ENCODE measurements at places on chromosomes 5 and 9.
A peak's percentile ranks its signal among the peaks of the same experiment; 100 is the strongest.

- peak; percentile 56 for ATAC-seq
Observed at GRCh38 chr9:27572566-27572917, 739 bp downstream of the C9orf72 start.

DNA sequence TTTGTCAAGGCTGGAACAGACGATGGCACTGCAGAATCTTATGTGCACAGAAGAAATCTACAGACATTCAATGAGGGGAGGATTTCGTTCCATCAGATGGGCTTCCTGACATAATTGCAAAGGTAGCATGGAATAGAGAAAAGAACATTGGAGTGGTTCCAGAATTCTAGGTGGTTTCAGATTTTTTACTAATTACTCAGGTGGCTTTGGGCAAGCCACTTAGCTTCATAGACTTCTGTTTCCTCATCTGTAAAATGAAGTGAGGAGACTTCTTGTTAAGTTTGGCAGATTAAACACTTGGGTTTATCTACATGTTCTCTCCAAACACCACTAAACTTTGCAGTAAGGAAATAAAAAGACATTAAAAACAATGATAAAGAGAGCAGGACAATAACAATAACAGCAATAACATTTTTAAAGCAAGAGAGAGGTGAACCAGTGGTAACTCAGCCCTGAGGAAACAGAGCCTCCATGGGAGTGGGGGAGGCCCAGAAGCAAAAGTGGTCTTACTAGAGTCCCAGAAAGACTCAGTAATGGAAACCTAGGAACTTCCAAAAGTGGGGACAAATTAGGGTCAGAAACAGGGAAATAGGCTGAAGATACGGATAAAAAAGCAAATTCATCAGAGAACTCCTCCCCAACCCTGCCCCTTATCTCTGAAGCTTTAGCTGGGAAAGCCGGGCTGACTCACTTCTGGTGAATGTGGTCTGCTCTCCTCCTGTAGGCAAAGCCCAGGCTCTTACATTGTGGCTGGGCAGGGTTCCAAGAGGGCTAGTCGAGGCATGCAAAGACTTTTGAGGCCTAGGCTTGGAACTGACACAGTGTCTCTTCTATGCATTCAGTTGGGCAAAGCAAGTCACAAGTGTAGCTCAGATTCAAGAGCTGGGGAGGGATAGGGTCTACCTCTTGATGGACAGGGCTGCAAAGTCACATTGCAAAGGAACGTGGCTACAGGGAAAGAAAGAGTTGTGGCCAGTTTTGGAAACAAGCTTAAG, 11.8 kb upstream of the ACTBL2 start:
- peak; percentile 98 for ATAC-seq

DNA sequence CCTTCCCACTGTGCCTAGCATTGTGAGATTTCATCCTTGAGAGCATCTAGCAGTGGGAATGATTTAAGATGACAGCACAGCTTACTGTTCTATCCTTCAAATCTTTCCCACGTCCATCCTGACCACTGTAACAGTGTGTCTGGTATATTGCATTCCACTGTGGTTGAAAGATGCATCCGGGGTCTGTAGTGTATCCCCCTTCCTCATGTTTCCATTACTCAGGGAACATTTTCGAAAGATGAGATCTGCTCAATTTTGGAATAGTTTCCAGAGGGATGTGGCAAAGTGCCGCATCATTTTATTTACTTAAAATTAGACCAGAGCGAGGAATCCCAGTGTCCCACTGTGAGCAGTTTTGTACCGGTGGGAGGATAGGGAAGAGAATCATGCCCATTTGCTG, 407.1 kb upstream of the PAPPA start:
- ATAC-seq = no peak

- no peak for ATAC-seq
Observed at GRCh38 chr5:17436761-17437221, 61.2 kb upstream of the TAF11L2 start.

DNA sequence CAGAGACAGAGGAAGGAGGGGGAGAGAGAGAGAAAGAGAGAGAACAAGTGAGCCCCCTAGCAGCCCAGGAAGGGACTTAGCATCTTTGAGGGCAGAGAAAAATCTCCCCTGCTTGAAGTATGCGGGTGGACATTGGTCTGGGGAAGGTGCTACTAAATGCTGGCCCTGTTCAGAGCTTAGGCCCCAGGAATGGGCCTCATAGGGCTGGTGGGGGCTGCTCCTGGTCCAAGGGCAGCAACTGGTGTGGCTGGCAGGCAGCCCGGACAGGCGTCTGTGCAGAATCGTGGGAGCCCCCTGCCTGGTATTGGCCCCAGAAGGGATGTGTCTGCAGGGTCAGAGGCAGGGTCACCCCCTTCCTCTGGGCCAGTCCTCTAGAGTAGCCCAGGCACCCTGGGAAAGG, 47.8 kb upstream of the SUSD3 start:
- no peak for ATAC-seq

DNA sequence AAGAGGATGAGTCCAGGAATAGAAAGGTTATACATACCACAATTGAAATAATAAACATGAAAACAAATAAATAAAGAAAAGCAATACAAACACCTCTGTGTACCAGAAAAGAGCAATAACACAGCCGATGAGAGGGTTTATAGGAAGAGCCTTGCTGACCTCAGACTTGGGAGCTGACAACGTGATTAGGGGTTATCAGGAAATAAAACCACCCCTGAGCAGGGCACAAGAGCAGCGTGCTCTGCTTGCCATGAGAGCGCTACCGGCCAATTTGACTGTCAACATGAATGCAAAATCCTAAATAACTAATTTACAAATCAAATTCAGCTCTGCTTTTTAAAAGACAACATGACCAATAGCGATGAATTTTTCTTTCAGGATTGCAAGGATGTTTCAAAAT, 2.6 kb upstream of the FREM1 start:
- no peak for ATAC-seq

DNA sequence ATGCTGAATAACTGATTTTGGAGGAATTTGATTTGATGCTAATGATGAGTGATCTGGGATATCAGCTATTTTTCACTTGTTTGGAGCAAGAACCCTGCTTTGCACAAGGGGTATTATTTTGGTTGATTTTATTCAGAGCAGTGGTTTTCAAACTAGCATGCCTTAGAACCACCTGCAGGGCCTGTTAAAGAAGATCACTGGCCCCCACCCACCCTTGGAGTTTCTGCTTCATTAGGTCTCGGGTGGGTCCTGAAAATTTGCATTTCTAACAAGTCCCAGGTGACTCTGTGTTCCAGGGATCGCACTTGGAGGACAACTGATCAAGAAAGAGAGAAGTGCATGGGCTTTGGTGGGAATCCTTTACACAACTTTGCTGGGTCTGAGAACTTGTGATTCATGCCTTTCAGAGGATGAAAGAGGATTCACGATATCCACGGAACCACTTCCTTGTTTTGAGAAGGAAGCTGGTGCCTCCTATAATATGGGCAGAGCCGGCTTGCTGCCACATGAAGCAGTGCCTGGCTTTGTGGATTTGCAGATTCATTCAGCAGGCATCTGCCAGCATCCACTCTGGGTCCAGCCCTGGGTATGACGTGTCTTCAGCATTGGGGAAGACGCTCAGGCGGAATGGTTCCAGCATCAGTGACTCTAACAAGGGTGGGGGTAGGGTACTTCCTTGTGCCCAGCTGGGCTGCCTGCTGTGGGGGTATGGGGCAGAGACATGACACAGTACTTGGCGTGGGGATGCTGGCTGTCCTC, 106.6 kb upstream of the PITX1 start:
- 0 out of 3 replicates have a peak, but pooled peaks have one; percentile 33 for ATAC-seq

DNA sequence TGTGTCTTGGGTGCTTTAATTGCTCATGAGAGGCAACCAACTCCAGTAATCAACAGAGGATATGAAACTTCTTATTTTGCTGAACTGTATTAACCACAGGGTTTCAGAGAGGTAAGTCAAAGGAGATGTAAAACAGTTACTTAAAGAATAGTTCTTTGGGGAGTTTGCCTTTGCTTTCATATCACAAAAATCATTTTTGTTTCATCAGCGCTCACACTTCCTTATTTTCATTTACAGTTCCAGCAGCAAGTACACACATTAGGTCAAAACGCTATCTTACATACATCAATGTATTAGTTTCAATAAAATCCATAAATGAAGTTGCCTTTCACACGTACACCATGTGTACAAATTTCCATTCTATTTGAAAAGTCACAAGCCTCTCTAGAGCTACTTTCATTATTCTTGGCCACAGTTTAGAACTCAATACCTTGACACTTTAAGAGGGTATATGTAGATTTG, 50.1 kb downstream of the ST8SIA4 start:
- ATAC-seq = no peak

DNA sequence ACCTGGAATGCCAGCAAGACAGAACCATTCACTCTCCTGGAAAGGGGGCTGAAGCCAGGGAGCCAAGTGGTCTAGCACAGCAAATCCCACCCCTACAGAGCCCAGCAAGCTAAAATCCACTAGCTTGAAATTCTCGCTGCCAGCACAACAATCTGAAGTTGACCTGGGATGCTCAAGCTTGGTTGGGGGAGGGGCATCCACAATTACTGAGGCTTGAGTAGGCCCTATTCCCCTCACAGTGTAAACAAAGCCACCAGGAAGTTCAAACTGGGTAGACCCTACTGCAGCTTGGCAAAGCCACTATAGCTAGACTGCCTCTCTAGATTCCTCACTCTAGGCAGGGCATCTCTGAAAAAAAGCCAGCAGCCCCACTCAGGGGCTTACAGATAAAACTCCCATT, 17.3 kb downstream of the RIGI start:
- ATAC-seq = no peak

DNA sequence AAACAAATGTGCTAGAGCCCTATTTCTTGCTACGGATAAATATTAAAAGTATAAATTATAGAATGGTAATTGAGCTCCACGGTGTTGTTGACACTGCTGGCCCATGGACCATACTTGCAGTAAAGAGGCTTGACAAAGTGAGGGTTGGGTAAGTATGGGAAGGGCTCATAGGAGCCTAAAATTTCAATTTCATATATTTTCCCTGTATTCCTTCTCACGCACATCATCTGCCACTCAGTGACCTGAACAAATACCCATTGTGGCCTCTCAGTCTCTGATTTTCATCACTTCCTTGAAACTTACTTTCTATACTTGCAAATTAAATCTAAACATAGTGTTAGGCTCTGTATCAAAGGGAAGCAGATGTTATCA, 116.5 kb downstream of the PIK3R1 start:
- no peak for ATAC-seq

All from SK-N-SH treated with all-trans-retinoic acid at 6 μM for 48 hours (cell line).